Endothelial cell of umbilical vein (primary cell): ENCODE measurements at places on chromosomes 2 and 18. TPM values are rescaled to one million over a fixed set of nuclear protein-coding genes. Genes with fewer than 3 reads are reported as not detected.

GRCh38 chr2:192043216-192043870 lies 151.4 kb downstream of the TMEFF2 start:
- no peak for DNase-seq

- no peak for DNase-seq
These were observed 44.6 kb downstream of the SMAD4 start for GRCh38 chr18:51074605-51075004.

- DNase-seq = no peak
These were observed 281.3 kb downstream of the AGPS start for GRCh38 chr2:177673602-177674595.

GRCh38 chr2:166653185-166653813 lies 159.2 kb upstream of the SCN7A start:
- peak; percentile 35 for DNase-seq

GRCh38 chr18:57030417-57030816 lies 116.5 kb upstream of the BOD1L2 start:
- no peak for DNase-seq

DNA sequence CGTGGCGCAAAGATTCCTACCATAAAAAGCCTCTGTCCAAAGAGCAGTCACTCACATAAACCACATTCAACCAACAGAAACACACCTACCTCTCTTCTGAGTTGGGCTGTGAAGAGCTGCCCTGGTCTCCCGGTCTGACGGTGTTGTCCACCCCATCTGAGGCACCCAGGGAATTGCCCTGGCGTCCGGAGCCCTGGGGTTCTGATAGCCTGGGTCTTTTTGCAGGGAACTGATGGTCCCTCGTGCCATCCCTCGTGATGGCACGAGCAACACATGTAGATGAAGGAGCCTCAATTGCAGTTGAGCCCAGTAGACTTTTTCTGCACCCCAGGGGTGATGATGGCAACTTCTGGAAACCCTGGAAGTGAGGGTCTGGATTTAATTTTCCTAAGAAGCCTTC lies 13.8 kb downstream of the HJURP start:
- DNase-seq = no peak

GRCh38 chr2:221437056-221437455 lies 135.0 kb downstream of the EPHA4 start:
- DNase-seq = no peak

DNA sequence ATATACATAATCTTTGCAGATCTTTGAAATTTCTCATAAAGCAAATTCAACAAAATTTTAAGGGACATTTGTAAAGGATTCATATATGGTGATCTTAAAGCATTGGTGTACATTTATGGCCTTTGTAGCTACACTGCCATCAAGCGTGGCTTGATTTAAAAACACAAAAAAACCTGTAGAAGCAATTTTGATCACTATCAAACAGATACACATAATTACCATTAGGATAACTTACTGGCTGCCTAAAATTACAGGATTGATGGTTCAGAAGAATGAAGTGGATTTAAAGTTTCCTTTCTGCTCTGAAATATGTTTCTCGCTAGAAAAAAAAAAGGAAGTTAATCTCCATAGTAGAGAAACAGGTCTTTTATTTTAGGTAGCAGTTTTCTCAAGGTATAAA lies 31.4 kb downstream of the MAPRE2 start:
- DNase-seq = no peak

DNA sequence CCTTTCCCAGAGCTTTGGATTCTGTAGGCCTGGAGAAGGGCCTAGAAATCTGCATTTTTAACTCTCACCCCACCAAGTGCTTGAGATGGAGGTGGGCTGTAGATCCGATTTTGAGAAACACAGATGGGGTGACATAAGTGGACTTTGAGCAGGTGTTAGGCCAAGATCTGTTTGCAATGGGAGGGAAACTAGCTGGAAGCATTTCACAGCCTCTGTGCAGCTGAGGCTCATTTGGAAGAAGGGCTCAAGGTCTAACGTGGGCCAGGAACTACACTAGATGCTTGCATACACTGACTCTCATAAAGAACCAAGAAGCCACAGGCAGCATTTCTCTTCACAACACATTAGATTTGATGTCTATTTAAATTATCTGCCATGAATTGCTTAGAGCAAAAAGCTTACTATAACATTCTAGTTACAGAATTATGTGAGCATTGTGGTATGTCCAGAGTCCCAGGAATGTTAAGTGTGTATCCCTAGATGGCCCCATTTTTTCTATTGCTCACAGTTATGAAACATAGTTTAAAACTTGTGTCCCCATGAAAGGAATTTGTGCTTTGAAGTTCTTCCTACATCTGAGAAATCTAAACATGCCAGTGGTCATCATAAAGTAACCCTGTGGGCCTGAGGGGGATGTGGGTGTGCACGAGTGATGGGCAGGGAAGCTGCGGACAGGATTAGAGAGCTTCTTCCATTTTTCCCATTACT lies 77.2 kb downstream of the CD28 start:
- DNase-seq = no peak

GRCh38 chr2:164710837-164711765 lies 89.8 kb upstream of the GRB14 start:
- DNase-seq = no peak

DNA sequence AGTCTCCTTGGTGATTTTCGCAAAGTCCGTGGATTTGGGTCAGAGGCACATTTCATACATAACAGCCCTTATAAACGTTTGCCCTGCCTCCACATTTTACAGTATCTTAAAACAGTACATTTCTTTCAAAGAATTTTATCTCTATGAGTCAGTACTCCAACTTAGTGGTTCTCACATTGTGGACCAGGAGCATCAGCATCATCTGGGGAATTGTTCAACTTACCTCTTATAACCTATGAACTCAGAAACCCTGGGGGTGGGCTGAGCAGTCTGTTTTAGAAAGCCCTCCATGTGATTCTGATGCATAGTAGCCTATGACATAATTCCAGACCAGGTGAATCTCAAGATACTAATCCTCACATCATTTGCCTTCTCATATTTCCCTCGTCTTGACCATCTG lies 12.4 kb downstream of the SUPT7L start:
- DNase-seq = no peak

- no peak for DNase-seq
These were observed 49.2 kb downstream of the FBXO48 start for GRCh38 chr2:68417926-68418325.

GRCh38 chr2:45675263-45675812 lies 23.9 kb downstream of the PRKCE start:
- DNase-seq = no peak

GRCh38 chr18:8794156-8794933 lies 89.0 kb downstream of the MTCL1 start:
- DNase-seq = peak; percentile 66

DNA sequence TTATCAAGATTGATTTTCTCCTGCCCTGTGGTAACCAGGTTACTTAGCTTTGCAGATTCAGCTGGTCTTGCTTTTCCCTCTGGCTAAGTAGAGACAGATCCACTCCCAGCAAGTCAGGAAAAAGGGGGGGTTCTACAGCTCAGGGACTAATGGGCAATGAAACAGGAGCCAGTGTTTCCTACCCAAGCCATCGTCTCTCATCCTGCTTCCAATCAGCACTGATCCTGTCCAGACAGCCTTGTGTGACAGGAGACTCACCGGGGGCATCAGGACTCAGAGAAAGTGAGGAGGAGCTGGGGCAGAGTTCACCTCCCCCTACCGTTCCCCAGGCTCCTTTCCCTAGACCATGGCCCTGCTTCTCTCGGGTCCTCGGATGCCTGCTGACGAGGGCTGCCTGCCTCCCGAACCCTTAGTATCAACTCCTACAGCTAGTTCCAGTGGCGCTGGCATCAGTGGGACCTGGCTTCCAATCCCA lies 307.6 kb downstream of the ALK start:
- no peak for DNase-seq

DNA sequence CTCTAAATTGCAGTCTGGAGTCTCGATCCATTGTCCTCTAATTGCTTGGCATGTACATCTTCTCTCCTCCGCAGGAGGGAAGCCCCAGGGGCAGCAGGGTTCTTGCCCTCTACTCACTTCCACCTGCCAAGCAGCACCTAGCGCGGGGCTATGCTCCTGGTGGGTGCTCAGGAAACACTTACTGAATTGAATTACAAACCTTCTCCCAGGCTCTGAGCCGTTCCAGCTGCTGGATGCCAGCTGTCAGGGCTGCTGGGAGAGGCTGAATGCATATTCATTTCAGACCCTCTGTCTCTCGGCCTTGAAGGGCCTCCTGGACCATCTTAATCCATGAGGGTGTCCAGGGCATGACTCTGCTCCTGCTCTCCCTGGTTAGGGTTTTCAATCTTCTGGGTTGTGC lies 94.0 kb downstream of the CELF4 start:
- DNase-seq = no peak

DNA sequence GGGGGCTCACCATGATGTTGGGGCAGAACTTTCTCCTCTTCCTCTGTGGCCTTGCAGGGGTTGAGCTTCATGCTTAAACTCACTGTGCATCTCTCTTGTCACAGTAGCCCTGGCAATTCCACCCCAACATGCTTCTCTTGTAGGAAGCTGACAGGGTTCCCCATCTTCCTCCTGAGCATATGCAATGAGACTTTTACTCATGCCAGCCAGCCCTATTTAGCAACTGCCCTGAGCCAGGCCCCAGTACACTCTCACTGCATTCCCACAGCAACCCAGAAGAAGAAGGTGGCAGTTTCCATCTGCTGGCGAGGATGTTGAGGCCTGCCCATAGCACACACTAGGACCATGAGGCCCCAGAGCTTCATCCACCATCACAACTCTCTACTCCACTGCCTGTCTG lies 72.2 kb upstream of the TEX51 start:
- DNase-seq = no peak

- no peak for DNase-seq
These were observed 102.2 kb downstream of the CAPN13 start for GRCh38 chr2:30705056-30705455.

GYPC gene
- total RNA-seq = 7.5 and 13.3 TPM in 2 replicates

FRZB gene
- total RNA-seq = 0.09 TPM in 1 of 2 replicates, not detected in the other

FSHR gene
- total RNA-seq = not detected in 2 replicates

SLC19A3 gene
- not detected in 2 replicates for total RNA-seq

SH3YL1 gene
- 18.6 and 22.4 TPM in 2 replicates for total RNA-seq

RESP18 gene
- not detected in 2 replicates for total RNA-seq

COLEC11 gene
- not detected in 2 replicates for total RNA-seq
